NCI-H1048 (cell line): ENCODE measurements at places on chromosomes 3 and 15.

DNA sequence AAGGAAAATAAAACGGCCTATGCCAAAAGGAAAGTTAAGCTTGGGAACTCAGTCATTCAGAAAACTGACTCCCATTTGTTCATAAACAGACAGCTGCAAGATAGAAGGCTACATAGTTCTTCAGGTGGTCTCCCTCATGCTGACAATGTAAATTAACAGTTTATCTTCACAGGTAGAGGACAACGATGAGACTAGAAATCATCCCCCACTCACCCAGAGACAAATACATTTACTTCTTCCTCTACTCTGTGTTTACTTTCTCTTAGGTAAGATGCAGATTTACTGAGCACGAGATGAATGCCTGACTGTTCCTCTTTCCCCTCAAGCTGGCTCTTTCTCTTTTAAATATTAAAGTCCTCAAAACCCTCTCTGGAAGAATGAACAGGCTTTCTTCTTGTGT lies 117.6 kb upstream of the UBP1 start:
- no peak for DNase-seq

- DNase-seq = no peak
Observed at GRCh38 chr3:15113471-15113870, 14.5 kb upstream of the RBSN start.

DNA sequence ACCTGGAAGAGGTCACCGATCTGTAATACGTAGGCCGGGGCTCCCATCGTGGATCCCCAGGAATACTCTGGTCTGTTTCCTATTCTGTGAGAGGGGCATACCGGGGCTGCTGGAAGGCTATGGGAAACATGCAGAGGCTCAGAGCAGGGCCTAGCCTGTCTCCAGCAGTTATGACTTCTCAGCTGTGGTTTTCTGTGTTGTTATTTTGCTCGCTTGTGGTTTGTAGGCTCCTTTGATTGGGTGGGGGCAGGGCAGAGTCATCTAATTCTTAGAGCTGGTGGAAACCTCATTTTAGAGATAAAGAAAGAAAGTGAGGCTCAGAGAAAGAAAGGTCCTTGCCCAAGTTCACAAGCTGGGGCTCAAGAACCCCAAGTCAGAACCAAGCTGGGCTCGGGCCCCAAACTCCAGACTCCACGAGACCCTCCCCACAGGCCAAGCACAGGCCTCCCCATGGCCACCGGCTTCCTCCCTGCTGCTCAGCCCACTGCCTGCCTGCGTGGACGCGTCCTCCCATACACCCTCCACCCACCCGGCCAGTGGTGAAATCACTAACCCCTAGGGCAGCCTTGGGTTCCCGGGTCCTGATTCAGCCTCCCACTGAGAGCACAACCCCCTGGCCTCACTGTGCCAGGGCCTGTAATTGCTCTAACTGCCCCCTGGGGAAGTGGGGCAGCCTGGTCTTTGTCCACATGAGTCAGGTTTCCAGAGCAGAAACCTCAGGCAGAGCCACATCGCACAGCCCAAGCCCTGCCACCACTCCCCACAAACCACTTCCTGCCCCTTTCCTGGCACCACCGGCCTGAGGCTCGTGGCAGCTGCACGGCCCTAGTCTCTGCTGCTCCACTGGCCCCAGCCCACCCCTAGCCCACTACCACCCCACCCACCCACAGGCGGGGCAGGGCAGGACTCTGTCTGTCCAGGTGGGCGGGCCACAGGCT lies 270.8 kb downstream of the UACA start:
- DNase-seq = no peak

GRCh38 chr15:89197503-89197971 lies 23.8 kb downstream of the RLBP1 start:
- peak; percentile 84 for DNase-seq

DNA sequence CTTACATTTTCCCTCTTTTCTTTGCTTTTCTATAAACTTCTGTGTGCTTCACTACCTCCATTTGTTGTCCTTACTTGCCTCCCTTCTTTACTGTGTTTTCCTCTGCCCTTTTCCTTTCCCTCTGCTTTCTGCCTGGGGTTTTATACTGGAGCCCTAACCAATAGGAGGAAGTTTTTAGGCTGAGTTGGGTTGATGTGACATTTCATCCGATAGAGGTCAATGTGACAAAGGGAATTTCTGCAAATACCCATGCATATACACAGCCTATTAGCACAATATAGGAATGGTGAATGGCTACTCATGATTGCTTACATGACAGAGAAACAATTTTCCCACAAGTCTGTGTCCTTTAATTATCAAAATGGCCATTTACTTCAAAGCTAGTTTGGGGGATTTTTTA lies 153.0 kb upstream of the ARPP21 start:
- DNase-seq = no peak

GRCh38 chr3:38533285-38533976 lies 37.3 kb downstream of the EXOG start:
- DNase-seq = no peak

- DNase-seq = no peak
Observed at GRCh38 chr3:122307094-122307687, 17.9 kb upstream of the CSTA start.

DNA sequence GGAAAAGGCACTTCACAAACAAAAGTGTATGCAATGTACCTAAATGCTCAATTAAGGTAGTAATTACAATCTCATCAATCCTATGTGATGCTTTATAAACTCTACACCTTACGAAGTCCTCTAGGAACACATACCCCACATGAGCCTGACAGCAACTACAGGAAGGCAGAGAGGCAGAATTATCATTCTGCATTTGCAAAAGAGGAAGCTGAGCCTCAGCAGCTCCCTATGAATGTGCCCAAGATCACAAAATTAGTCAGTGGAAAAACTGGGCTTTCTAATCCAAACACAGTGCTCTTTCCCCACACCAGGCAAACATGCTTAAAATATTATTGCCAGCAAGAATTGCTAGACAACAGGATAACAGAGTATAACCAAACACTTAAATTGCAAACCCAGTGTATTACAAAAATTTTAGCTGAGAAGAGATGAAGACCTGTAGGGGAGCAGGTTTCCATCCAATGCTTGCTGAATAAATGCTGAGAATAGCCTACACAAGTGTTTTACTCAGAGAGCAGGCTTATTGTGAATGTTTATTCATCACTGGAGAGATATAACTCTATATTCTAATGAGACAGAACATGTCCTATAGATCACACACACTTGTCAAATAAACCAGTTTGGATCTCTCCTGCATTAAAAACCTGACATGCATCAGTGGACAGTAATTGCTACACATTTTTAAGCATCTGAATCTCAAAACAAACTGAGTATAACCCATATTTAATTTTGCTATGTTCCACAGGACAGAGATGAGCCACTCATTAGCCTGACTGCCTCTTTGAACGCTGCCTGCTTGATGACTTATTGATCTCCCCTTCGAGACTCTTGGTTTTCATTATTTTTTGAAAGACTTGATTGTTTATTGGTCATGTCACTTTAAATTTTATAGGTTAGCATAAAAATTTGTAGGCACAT lies 62.2 kb downstream of the PLCH1 start:
- DNase-seq = no peak

GRCh38 chr3:146750196-146750595 lies 145.1 kb upstream of the PLSCR5 start:
- DNase-seq = no peak

DNA sequence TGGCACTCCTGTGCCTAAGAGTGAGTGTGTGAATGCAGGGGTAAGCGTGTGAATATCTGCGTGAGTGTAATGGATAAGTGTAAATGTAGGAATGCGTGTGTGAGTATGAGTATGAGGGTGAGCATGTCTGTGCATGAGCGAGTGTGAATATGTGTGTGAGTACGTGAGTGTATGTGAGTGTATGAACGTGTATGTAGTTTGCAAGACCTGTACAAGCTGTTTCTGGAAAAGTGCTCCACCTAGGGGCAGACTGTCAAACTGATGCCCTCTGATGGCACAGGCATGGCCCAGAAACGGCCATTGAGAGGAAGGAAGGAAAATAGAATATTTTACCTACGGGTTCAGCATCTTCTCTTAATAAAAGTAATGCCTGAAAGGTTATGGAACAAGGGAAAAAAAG lies 24.4 kb upstream of the FRMD4B start:
- peak; percentile 12 for DNase-seq

DNA sequence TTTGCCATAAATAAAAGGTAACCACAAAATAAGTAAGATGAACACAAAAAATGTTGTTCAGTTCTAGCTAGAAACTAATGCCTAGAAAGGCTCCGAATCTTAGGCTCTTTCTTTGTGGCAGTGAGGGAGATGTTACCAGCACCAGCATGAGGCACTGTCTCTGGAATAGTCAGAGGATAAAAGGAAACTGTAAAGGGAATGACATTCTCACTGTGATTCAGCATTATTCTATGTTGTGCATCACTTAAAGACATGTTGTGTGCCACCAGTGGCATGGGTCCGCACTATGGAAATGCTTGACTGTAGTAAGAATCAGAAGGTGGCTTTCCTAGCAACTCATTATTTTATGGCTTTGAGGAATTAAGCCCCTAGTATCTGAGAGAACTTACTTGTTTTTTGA lies 70.8 kb downstream of the SEC22A start:
- no peak for DNase-seq

DNA sequence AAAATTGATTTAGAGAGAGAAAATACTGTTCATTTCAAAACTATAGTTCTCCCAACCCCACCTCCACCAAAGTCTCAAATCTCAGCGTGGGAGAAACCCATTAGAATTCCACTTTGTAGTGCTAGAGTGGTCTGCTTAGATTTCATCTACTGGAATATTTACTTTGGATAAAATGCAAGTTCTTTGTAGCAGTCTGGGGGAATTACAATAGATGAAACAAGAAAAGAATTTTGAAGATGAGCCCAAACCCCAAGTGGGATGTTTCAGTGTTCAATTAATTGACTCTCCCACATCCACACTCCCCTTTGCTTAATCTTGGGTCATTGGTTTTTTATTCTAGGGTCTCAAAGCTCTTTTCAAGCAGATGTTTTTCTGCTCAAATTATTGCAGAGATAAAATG lies 97.8 kb downstream of the RPL22L1 start:
- no peak for DNase-seq

DNA sequence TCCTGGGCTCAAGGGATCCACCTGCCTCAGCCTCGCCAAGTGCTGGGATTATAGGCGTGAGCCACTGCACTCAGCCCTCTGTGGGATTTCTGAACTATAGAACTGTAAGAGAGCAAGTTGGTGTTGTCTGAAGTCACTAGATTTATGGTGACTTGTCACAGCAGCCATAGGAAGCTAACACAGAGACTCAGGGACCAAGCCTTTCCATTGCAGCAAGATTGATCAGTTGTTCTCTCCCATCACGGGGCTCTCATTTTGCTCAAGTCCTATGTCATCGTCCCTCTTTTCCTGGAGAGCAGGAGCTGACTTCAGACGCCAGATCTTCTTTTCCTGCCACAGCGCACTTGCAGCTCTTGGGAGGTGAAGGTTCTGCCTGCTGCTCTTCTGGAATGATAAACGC lies 61.0 kb downstream of the APBA2 start:
- no peak for DNase-seq

GRCh38 chr3:171904829-171905228 lies 61.7 kb downstream of the TMEM212 start:
- DNase-seq = no peak

DNA sequence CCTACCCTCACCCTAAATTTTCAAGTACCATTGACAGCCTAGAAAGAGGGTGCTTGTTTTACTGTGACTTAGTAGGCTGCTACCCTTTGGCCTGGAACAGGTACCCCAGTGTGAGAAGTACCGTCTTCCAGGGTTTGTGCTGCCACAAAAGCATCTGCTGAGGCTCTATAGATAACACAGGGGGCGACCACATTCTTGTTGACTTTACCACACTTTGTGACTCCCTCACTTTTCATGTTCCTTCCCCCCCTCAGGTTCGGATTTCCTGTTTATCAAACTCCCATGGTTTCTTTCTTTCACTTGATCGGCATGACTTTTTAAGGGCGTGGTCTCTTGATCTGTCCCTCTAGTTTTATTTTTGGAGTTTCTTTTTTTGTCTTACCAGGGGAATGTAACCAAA lies 23.5 kb downstream of the EXOG start:
- DNase-seq = no peak

DNA sequence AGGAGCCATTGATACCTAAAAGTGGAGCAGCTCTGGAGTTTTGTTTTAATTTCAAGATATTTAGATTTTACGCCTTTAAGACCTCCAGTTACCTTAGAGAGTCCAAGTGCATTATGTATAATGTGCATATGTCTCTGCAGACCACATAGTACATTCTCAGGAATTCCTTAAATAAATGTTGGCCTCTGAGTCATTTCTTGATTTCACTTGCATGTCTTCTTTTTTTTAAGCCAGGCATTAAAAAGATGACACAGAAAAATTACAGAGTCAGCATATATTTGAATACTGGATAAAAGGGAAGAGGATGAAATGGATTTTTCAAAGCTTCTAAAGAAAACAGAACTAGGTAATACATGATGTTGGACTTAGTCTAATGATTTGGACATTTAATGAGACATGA lies 125.2 kb downstream of the TMCO5A start:
- no peak for DNase-seq

- DNase-seq = no peak
Observed at GRCh38 chr3:139897759-139898158, 37.2 kb upstream of the CLSTN2 start.

DNA sequence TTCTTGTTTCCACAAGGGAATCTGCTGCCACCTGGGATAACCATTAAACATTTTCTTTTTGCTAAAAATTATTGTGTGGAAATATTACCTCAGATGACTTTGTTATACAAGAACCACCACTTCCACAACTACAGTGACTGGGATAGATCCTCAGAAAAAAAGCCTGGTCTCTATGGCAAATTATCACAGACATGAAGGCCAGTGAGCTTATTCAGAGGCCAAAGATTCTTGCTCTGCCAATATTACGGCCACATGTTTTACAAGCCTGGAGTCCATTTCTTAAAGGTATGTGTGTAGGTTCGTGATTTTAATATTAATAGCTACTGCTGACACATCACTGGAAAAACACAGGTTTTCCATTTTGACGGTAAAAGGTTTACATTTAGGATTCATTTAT lies 73.8 kb downstream of the MYO1E start:
- DNase-seq = no peak
